ENCODE measurements at places on chromosomes 13 and 19.

DNA sequence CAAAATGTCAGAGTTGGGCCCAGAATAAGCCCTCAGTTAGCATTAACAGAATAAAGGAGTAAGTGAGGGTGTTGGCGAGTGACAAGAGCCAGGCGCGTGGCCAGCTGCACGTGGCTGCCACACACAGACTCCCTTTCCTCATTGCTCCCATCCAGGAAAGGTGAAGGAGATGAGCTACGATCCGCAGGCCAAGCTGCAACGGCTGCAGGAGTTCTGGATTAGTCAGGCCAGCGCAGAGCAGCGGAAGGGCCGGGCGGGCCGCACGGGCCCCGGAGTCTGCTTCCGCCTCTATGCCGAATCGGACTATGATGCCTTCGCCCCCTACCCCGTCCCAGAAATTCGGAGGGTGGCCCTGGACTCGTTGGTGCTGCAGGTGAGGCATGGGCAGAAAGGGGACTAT lies 13.2 kb downstream of the DHX34 start:
- H3K4me1 ChIP-seq = peaks cover 6% of the 10 kb centered on the region
- no peak for DNase-seq
- H3K27me3 ChIP-seq = peaks cover 4% of the 10 kb centered on the region
- H3K36me3 ChIP-seq = peaks cover 31% of the 10 kb centered on the region

DNA sequence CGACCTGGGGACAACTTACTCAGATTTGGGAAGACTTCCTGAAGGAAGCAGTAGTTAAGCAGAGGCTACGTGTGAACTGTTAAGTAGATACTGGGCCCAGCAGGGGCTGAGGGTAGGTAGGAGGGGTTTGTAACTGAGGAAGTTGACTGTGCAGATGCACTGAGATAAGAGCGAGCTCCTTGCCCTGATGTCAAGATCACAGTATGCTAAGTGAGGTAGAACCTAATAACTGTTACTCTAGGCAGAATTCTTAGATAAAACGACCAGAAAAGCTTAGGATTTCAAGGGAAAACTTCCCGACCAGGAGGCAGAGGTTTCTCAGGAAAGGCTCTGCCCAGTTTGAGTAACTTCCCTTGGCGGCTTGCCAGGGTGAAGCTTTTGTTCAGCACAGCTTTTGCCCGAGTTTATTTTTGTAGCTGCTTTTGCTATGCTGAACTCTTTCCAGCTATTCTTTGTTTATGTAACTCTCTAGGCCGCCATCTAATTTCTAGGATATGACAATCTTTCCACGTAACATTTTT lies 632.1 kb downstream of the DIAPH3 start:
- peaks cover 42% of the 10 kb centered on the region for H3K4me1 ChIP-seq
- no peak overlapping the region for H3K4me3 ChIP-seq
- no peaks in the 10 kb centered on the region for H3K27me3 ChIP-seq
- H3K36me3 ChIP-seq = no peaks in the 10 kb centered on the region

- no peak overlapping the region for H3K4me3 ChIP-seq
- no peaks in the 10 kb centered on the region for H3K36me3 ChIP-seq
- peaks cover 2% of the 10 kb centered on the region for H3K27me3 ChIP-seq
- H3K4me1 ChIP-seq = no peaks in the 10 kb centered on the region
- H3K27ac ChIP-seq = no peak overlapping the region
Observed at GRCh38 chr13:24083722-24084421, 76.6 kb upstream of the SPATA13 start.

DNA sequence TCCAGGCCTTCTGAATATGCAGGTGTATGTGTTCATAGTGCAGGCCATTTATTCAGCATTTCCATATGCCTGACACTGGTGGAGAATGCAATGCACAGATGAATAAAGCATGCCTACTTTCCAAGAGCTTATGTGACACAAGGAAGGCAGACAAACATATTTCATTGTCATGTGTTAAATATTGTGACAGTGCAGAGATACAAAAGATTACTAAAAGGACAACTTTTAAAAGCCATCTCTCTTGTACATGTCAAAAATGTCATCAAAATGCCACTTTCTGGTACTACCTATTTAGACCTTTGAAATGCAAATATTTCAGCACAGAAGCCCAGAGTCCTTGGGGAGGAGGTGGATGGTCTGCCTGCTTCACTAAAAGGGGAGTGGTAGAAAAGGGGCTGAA lies 254.5 kb downstream of the FGF14 start:
- H3K4me3 ChIP-seq = no peak overlapping the region
- no peaks in the 10 kb centered on the region for H3K4me1 ChIP-seq
- H3K36me3 ChIP-seq = no peaks in the 10 kb centered on the region
- H3K27ac ChIP-seq = no peak overlapping the region
- H3K27me3 ChIP-seq = no peaks in the 10 kb centered on the region

DNA sequence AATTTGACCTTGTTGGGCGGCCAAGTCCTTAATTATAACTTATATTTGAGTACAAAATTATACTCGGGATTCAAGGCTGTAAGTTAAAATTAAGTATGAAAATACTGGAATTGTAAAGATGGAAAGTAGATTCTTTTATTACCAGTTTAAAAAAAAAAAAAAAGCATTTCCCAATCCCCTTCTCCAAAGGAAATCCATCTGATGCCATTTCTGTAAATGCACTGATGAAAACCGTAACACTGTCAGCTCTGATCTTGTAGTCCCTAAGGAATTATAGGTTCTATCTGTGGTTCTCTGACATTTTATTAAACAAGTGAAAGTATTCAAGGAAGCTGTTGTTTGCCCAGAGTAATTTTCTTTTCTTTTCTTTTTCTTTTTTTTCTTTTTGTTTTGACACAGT lies 41.6 kb upstream of the HNRNPA1L2 start:
- H3K4me3 ChIP-seq = peak overlapping the region; percentile 92
- H3K4me1 ChIP-seq = peaks cover 36% of the 10 kb centered on the region
- peaks cover 21% of the 10 kb centered on the region for H3K27me3 ChIP-seq
- peak overlapping the region; percentile 97 for H3K27ac ChIP-seq
- H3K36me3 ChIP-seq = peaks cover 31% of the 10 kb centered on the region
- no peak for DNase-seq

- peaks cover 15% of the 10 kb centered on the region for H3K36me3 ChIP-seq
- DNase-seq = no peak
- no peak overlapping the region for H3K4me3 ChIP-seq
- H3K4me1 ChIP-seq = peaks cover 3% of the 10 kb centered on the region
- no peak overlapping the region for H3K27ac ChIP-seq
Observed at GRCh38 chr19:38812009-38812840, 520 bp downstream of the LGALS4 start.

- peaks cover 7% of the 10 kb centered on the region for H3K4me1 ChIP-seq
- no peak for DNase-seq
- no peak overlapping the region for H3K4me3 ChIP-seq
- H3K36me3 ChIP-seq = peaks cover 4% of the 10 kb centered on the region
Observed at GRCh38 chr19:2722541-2723344, 1.6 kb upstream of the DIRAS1 start.

DNA sequence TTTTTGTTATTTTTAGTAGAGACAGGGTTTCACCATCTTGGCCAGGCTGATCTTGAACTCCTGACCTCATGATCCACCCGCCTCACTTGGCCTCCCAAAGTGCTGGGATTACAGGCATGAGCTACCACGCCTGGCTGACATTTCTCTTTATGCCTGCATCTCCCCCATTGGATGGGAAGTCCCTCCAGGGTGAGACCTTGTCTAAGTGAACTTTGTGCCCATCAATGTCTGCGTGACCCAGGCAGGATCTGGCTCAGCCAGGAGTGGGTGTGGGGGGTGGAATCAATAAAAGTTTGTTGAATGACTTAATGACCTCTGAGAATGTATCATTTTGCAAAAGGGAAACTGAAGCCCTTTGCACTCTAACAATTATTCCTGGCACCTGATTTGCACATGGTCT lies 1.8 kb upstream of the ARRDC5 start:
- H3K27ac ChIP-seq = no peak overlapping the region
- no peaks in the 10 kb centered on the region for H3K36me3 ChIP-seq
- no peaks in the 10 kb centered on the region for H3K4me1 ChIP-seq
- H3K4me3 ChIP-seq = no peak overlapping the region

DNA sequence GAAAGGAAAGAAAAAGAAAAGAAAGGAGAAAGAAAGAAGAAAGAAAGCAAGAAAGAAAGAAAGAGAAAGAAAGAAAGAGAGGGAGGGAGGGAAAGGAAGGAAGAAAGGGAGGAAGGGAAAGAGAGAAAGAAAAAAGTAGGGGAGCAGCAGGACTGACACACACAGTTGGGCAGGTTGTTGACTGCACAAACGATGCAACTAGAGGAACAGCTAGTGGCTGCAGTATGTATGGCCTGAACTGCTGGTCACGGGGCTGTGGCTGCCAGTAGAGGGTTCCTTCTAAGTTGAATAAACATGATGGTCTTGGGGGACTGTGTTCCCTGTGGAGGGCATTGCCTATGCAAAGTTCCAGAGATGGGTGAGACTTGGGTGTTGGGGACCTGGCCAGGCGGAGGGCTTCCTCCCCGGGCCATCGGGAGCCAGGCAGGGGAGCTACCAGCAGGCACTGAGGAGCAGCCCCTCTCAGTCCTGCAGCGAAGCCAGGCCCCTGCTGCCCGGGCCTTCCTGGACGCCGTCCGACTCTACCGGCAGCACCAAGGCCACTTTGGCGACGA lies 16.7 kb upstream of the COLGALT1 start:
- H3K4me3 ChIP-seq = peak overlapping the region; percentile 60
- peak overlapping the region; percentile 52 for H3K27ac ChIP-seq
- peaks cover 3% of the 10 kb centered on the region for H3K36me3 ChIP-seq
- H3K27me3 ChIP-seq = peaks cover 22% of the 10 kb centered on the region
- no peak for DNase-seq

GRCh38 chr13:21328201-21328600 lies 130.9 kb downstream of the ZDHHC20 start:
- H3K4me3 ChIP-seq = no peak overlapping the region
- peaks cover 6% of the 10 kb centered on the region for H3K4me1 ChIP-seq
- peaks cover 17% of the 10 kb centered on the region for H3K27me3 ChIP-seq
- no peak overlapping the region for H3K27ac ChIP-seq
- DNase-seq = no peak
- peaks cover 10% of the 10 kb centered on the region for H3K36me3 ChIP-seq

- no peaks in the 10 kb centered on the region for H3K27me3 ChIP-seq
- no peak for DNase-seq
Observed at GRCh38 chr13:21150013-21150412, 26.3 kb downstream of the SKA3 start.

- no peaks in the 10 kb centered on the region for H3K36me3 ChIP-seq
- DNase-seq = no peak
- peaks cover 5% of the 10 kb centered on the region for H3K27me3 ChIP-seq
- H3K27ac ChIP-seq = no peak overlapping the region
- no peaks in the 10 kb centered on the region for H3K4me1 ChIP-seq
Observed at GRCh38 chr19:6026390-6027227, 48.7 kb upstream of the RANBP3 start.

DNA sequence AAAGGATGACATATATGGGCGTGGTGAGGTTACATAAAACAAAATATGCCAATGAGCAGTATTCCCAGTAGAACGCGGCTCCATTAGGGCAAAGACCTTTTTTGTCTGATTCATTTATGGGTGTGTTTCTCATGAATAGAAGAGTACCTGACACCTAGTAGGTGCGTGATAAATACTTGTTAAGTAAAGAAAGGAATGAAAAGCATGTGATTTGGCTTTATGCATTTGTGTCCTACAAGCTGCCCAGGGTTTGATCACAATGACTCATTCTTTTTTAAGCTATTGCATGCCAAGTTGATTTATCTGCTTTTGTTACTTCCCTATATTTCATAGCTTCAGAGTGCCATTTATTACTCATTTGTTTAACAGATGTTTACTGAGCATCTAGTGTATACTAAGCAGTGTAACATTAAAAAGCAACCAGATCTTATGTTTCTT lies 19.1 kb upstream of the KCTD4 start:
- H3K27me3 ChIP-seq = peaks cover 1% of the 10 kb centered on the region
- no peaks in the 10 kb centered on the region for H3K36me3 ChIP-seq
- no peak for DNase-seq
- no peak overlapping the region for H3K4me3 ChIP-seq
- H3K27ac ChIP-seq = no peak overlapping the region

DNA sequence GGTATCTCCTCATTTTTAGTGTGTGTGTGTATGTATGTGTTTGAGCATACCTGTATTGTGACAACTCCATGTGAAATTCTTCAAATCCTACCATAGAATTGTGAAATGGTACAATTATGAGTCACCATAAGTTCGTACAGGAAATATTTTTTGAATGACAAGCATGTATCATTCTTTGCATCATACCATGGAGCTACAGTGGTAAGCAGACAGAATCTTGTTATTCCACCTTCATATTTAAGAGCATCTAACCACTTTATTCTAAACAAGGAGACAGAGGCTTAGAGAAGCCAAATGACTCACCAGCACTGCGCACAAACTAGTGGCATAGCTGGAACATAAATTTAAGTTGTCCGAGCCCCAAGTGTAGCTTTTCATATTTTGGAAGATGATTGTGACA lies 4.5 kb upstream of the EPSTI1 start:
- no peak overlapping the region for H3K27ac ChIP-seq
- no peaks in the 10 kb centered on the region for H3K36me3 ChIP-seq
- no peak overlapping the region for H3K4me3 ChIP-seq
- DNase-seq = no peak
- H3K27me3 ChIP-seq = peaks cover 4% of the 10 kb centered on the region

- H3K27me3 ChIP-seq = peaks cover 11% of the 10 kb centered on the region
- H3K4me1 ChIP-seq = peaks cover 3% of the 10 kb centered on the region
- no peak for DNase-seq
- peaks cover 4% of the 10 kb centered on the region for H3K36me3 ChIP-seq
Observed at GRCh38 chr19:3459089-3459881, 21.0 kb downstream of the SMIM24 start.

DNA sequence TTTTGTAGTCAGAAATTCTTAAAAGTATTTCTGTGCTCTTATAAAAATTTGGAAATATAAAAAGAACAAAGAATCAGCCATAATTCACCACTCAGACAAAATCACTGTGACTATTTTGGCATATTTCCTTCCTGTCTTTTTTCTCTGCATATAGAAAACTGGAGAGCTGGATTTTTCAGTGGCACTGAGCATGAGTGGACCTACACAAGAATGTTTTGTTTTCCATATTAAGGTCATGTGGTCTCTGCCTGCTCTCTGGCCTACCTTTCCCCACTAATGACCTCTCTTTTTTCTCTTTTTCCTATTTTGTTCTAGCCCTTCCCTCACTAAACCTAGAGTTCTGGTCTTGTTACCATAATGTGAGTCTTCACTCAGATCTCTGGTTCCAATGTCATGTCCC lies 17.6 kb upstream of the USP12 start:
- no peak for DNase-seq
- no peaks in the 10 kb centered on the region for H3K36me3 ChIP-seq
- no peak overlapping the region for H3K4me3 ChIP-seq
- H3K27me3 ChIP-seq = no peaks in the 10 kb centered on the region
- H3K27ac ChIP-seq = no peak overlapping the region

DNA sequence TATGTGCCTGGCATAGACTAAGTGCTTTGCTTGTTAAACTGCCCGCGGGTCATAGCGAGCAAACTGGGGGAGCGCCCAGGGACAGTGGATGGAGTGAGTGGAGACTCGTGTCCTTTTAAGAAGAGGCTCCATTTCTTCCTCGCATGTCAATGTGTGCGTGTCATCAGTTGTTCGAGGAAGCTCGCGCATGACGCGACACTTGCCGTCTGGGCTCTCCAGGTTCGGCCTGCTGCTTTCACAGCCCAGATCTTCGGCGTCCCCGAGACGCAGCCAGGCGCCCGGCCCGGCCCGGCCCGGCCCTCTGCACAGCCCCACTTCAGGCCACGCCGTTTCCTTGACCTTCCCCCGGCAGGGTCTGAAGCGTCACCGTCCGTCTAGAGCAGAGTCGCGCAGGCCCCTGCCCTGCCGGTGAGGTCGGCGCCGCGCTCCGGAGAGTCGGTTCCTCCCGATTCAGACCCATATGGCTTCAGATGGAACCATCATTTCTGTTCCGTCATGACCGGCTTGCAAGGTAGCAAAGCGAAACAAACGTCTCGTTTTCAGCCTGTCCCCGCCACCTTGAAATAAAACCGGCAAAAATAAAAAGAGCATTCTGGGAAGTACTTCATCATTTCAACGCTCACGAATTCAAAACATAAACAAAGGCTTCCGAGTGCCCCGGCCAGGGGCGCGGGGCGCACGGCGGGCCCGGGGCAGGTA lies 599 bp upstream of the ARHGEF7 start:
- peak overlapping the region; percentile 84 for H3K27ac ChIP-seq
- H3K27me3 ChIP-seq = peaks cover 8% of the 10 kb centered on the region
- peak overlapping the region; percentile 96 for H3K4me3 ChIP-seq
- DNase-seq = peak; percentile 52
- H3K4me1 ChIP-seq = peaks cover 34% of the 10 kb centered on the region

Data from endothelial cell (in vitro differentiated cells).